ENCODE measurements at places on chromosomes 1 and 21.

GRCh38 chr1:208108646-208109330 lies 135.4 kb downstream of the PLXNA2 start:
- no peak for DNase-seq

DNA sequence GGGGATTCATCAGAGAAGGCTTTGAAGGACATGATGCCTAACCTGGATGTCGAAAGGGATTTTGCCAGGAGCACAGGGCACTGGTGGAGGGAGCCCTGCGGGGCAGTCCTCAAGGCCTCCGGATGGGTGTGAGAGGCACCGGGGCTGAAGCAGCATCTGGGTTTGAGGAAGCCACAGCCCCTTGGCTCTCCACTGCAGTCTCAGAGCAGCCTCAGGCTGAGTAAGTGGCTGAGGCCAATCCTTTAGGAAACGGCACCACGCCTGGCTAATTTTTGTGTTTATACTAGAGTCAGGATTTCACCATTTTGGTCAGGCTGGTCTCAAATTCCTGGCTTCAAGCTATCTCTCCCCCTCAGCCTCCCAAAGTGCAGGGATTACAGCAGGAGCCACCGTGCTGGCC lies 12.0 kb downstream of the ERVH48-1 start:
- DNase-seq = no peak

- no peak for DNase-seq
Measured at GRCh38 chr1:23426828-23427227, 2.3 kb upstream of the TCEA3 start.

- no peak for DNase-seq
Measured at GRCh38 chr1:18419113-18419844, 61.5 kb upstream of the KLHDC7A start.

DNA sequence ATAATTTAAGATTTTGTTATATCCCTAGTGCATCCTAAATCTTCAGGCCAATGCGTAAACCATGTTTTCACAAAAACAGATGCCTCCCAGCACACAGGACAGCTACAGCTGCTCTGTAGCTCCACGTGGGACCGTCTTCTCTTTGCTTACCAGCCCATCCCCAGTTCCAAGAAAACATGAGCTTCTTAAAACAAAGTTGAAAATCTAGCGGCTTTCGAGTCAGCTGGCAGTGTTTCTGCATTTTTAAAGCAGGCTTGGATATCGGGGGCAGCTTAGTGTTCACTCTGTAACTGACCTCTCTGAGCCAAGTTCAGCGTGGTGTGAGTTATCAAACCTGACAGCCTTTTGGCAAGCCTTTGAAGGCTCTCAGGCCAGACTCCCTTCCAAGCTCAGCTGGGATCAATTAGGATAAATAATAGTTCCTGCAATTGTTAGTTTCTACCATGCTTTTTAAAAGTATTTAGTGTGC lies 881.5 kb downstream of the LTN1 start:
- DNase-seq = no peak

DNA sequence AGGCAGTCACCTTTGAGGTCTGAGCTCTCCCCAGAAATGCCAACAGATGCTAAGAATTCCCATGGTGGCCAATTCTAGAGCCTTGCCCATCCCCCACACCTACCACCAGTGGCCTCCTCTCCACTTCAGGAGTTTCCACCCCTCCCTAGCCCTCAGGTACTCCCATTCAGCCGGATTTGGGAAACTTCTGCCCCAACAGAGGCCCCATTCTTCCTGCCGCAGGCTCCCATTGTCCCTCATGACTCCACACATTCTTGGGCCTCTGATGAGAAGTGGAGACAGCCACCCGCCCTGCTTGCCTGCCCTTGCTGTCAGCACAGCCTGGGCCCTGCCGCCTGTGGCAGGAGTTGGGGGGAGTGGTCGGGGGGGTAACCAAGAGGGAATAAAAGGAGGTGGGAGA lies 4.6 kb downstream of the BLACAT1 start:
- DNase-seq = no peak

- peak; percentile 37 for DNase-seq
Measured at GRCh38 chr1:112508278-112509004, at the start of gene WNT2B. Gene WNT2B, plus strand, starts transcription at chr1:112508965. Its CDS starts 298 bp downstream, at chr1:112509263.

All from stimulated activated CD4-positive, alpha-beta T cell treated with anti-CD3 and anti-CD28 coated beads, Interleukin-15, amount 100 ng/mL, for 1 hour (primary cell).